Neural progenitor cell (in vitro differentiated cells): ENCODE measurements at places on chromosomes 7 and 10. TPM values are rescaled to one million over a fixed set of nuclear protein-coding genes. Genes with fewer than 3 reads are reported as not detected.
A peak's percentile ranks its signal among the peaks of the same experiment; 100 is the strongest.

The GDF2 gene
- total RNA-seq: 0.19 TPM in 1 of 2 replicates, not detected in the other

The TAS2R4 gene
- total RNA-seq: 2.2 and 2.8 TPM in 2 replicates

The SUGCT gene
- total RNA-seq: 7.8 and 10.1 TPM in 2 replicates

The PLPP4 gene
- 0.90 TPM in 1 of 2 replicates, not detected in the other for total RNA-seq

The EGR2 gene
- 5.0 and 6.5 TPM in 2 replicates for total RNA-seq

The FRA10AC1 gene
- total RNA-seq: 15.8 and 31.4 TPM in 2 replicates

The EN2 gene
- not detected in 2 replicates for total RNA-seq

The PRKAR2B gene
- 29.1 and 43.4 TPM in 2 replicates for total RNA-seq

The PON1 gene
- total RNA-seq: 1.7 and 1.8 TPM in 2 replicates

The AKR1C3 gene
- total RNA-seq: 1.9 and 2.8 TPM in 2 replicates

The ALOX5 gene
- 0.96 and 1.6 TPM in 2 replicates for total RNA-seq

- H3K27ac ChIP-seq: no peak overlapping the region
- DNase-seq: no peak
- peak overlapping the region; percentile 39 for H3K4me3 ChIP-seq
- H3K27me3 ChIP-seq: peaks cover 33% of the 10 kb centered on the region
- no peaks in the 10 kb centered on the region for H3K36me3 ChIP-seq
Observed at GRCh38 chr7:151813997-151814396, 62.9 kb downstream of the PRKAG2 start.

DNA sequence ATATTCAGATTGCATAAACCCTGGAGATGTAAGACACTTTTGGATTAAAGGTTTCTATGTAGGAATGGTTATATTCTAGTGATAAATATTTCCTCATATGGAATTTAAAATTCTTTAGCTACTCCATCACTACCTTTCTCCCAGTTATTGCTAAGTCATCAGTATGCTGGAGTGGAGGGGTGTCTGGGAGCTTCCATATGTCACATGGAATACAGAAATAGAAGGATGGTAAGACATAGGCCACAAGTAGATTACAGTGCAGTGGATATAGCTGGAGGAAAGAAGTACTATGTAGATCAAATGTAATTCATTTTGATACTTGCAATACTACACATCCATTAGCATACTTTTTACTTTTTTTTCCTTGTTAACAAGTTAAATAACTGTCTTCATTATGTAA lies 428.4 kb downstream of the ARL4A start:
- no peak overlapping the region for H3K4me3 ChIP-seq
- DNase-seq: no peak
- no peaks in the 10 kb centered on the region for H3K27me3 ChIP-seq
- H3K4me1 ChIP-seq: peaks cover 9% of the 10 kb centered on the region

- no peak overlapping the region for H3K27ac ChIP-seq
- no peak for DNase-seq
- H3K36me3 ChIP-seq: no peaks in the 10 kb centered on the region
Observed at GRCh38 chr7:17305387-17306171, 7.1 kb downstream of the AHR start.

GRCh38 chr7:159063046-159063840 lies 81.4 kb downstream of the VIPR2 start:
- H3K4me1 ChIP-seq: no peaks in the 10 kb centered on the region
- H3K36me3 ChIP-seq: no peaks in the 10 kb centered on the region
- H3K27me3 ChIP-seq: peaks cover 6% of the 10 kb centered on the region
- H3K27ac ChIP-seq: no peak overlapping the region

DNA sequence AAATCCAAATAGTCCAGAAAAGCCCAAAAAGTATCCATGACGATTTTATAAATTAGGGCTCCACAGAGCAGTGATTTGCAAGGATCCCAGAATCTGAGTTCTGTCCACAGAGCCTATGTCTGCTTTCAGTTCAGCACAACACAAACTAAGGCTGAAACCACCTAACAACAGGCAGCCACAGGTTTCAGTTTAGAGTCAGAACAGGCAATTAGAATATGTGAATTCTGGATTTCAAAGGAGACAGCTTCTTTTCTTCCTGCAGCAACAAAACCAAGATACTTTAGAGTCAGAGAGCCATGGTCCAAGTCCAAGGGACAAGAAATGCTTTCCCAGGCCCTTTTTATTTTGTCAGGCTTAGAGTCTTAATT lies 23.6 kb downstream of the IFIT3 start:
- no peak for DNase-seq
- no peaks in the 10 kb centered on the region for H3K36me3 ChIP-seq
- peaks cover 33% of the 10 kb centered on the region for H3K4me1 ChIP-seq
- H3K27ac ChIP-seq: no peak overlapping the region
- H3K27me3 ChIP-seq: no peaks in the 10 kb centered on the region

- peaks cover 41% of the 10 kb centered on the region for H3K27me3 ChIP-seq
- H3K4me1 ChIP-seq: peaks cover 2% of the 10 kb centered on the region
- H3K4me3 ChIP-seq: no peak overlapping the region
- H3K36me3 ChIP-seq: no peaks in the 10 kb centered on the region
Observed at GRCh38 chr7:49767719-49768118, 5.7 kb upstream of the VWC2 start.

GRCh38 chr7:29957521-29958310 lies 31.9 kb downstream of the SCRN1 start:
- no peak overlapping the region for H3K27ac ChIP-seq
- H3K27me3 ChIP-seq: no peaks in the 10 kb centered on the region
- peaks cover 5% of the 10 kb centered on the region for H3K36me3 ChIP-seq
- no peak overlapping the region for H3K4me3 ChIP-seq
- no peak for DNase-seq
- peaks cover 30% of the 10 kb centered on the region for H3K4me1 ChIP-seq

DNA sequence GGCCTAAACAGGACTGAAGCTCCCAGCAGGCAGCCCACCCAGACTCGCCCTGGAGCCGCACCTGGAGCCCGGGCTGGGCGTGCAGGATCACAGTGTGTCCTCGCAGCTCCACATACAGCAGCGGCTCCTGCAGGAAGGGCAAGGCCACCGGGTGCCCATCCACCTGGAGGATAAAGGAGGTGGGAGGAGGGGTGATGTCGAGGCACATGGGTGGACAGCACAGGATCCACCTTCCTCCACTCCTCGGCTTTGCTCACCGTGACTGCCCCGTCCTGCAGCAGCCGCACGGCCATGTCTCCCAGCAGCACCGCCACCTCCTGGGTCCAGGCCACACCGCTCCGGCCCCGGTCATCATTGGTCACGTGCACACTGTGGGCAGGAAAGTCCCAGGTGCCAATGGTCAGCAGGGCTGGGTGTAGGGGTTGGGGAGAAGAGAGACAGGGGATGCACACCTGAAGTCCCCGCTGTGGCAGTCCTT lies 16.8 kb downstream of the ATP6V1F start:
- no peak overlapping the region for H3K27ac ChIP-seq
- H3K36me3 ChIP-seq: no peaks in the 10 kb centered on the region
- H3K27me3 ChIP-seq: no peaks in the 10 kb centered on the region
- H3K4me1 ChIP-seq: peaks cover 3% of the 10 kb centered on the region
- H3K4me3 ChIP-seq: no peak overlapping the region

DNA sequence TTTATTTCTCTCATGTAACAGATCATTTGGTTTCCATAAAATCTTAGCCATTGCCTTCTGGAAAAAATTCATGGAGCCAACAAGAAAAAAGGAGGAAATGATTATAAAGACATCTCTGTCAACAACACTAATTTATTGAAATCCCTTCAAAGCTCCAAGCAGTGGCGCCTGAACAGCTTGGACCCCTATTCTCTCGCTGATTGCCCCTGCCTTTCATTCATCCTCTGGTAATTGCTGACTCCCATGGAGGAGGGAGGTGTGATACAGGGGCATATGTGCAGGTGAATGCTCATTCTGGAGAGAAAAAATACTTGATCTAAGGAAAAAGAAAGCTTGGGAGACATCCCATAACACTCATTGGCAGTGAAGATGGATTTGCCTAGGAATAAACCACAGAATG lies 345.5 kb downstream of the FGFR2 start:
- H3K27ac ChIP-seq: no peak overlapping the region
- H3K36me3 ChIP-seq: no peaks in the 10 kb centered on the region
- no peaks in the 10 kb centered on the region for H3K27me3 ChIP-seq
- H3K4me1 ChIP-seq: no peaks in the 10 kb centered on the region

GRCh38 chr10:95814011-95814727 lies 58.2 kb downstream of the ENTPD1 start:
- no peak overlapping the region for H3K4me3 ChIP-seq
- no peak overlapping the region for H3K27ac ChIP-seq
- H3K4me1 ChIP-seq: no peaks in the 10 kb centered on the region
- no peaks in the 10 kb centered on the region for H3K27me3 ChIP-seq
